ENCODE measurements at places on chromosomes 13 and 19.

GRCh38 chr13:34900288-34900739, 41.8 kb upstream of the NBEA start:
- no peak for DNase-seq

DNA sequence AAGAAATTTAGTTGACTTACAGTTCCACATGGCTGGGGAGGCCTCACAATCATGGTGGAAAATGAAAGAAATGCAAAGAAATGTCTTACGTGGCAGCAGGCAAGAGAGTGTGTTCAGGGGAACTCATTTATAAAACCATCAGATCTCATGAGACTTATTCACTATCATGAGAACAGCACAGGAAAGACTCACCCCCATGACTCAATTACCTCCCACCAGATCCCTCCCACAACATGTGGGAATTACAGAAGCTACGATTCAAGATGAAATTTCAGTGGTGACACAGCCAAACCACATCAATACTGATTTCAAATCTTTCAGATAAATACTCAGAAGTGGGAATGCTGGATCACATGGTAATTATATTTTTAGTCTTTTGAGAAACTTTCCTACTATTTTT, 1357.9 kb downstream of the SLITRK5 start:
- no peak for DNase-seq

GRCh38 chr13:73065665-73066340, 7.0 kb downstream of the KLF5 start:
- no peak for DNase-seq

GRCh38 chr13:90414691-90415596, 932.5 kb upstream of the MIR17HG start:
- DNase-seq, result no peak

GRCh38 chr19:39064405-39064804, 19.8 kb upstream of the ACP7 start:
- no peak for DNase-seq

Data from activated CD4-positive, alpha-beta T cell treated with anti-CD3 and anti-CD28 coated beads, Interleukin-2, amount 10 ng/mL, durations not matched to agents 24 days and 14 days (primary cell).